Stimulated activated naive CD4-positive, alpha-beta T cell treated with Interleukin-2 at 50 U/mL for 16 hours (primary cell): ENCODE measurements at places on chromosomes 6 and 20.

DNA sequence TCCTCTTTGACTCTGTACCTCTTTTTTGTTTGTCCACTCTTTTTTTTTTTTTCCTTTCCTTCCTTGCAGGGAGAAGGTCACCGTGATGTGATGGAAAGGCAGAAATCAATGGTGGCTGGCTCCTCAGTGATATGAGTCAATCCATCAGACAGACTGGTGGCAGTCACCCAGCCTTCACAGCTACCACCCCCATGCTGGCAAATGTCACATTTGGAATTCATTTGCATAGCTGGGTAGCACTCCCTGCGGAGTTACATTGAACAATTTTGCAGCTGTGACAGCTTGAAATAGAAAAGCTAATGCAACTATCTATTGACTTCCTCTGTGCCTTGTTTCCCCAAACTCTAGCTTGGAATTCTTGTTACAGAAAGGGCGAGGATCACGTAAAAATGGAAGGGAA, 668.4 kb downstream of the C6orf118 start:
- DNase-seq = no peak

DNA sequence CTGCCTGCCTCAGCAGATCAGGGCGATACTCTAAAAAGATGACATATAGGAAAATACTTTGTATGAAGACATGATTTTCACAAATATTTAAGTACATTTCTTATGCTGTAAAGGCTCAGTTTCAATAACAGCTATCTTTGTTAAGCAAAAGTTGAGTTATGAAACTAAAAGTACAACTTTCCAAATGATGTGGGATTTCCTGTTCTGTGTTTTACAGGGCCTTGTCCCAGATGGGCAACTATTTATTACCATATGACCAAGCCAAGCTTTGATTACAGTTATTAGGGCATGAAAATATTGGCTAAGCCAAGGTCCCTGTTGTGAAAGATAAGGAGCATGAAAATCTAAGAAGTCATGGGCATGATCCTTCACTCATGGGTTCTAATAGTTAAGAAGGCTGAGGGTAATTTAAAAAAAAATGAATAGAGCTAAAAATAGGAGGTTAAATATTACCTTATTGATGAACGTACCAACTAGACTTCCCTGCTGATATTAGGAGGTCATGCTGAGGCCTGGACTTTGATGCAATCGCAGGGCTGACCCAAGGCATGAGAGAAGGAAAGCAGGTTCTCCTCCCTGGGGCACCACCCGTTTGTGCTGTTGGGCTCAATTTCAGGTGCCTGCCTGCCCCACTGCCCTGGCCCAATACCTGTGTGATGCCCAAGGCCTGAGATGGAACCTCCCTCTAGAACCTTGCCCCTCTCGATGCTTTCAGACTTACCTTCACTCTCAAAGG, 294.4 kb upstream of the PRDM1 start:
- no peak for DNase-seq

- no peak for DNase-seq
Measured at GRCh38 chr20:50843331-50844276, 48.7 kb downstream of the BCAS4 start.

- no peak for DNase-seq
Measured at GRCh38 chr20:37584238-37584807, 56.6 kb upstream of the BLCAP start.

- DNase-seq = no peak
Measured at GRCh38 chr6:129645830-129646579, 64.0 kb downstream of the ARHGAP18 start.

GRCh38 chr20:55258559-55258958, 746.8 kb downstream of the CBLN4 start:
- no peak for DNase-seq

DNA sequence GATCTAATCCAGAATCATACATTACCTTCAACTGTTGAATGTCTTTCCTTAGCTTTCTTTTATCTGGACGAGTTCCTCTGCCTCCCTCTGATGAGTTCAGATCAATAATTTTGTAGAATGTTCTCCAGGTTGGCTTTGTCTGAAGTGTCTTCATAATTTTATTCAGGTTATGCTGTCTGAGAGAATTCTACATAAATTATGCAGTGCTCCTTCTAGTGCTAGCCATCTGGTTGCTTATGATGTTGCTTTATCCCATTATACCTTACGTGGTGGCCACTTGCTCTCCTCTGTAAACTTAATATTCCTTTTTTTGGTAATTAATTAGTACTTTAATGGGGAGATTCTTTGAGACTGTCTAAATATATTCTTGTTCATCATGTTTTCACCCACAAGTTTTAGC, 67.7 kb upstream of the PTCHD4 start:
- no peak for DNase-seq

DNA sequence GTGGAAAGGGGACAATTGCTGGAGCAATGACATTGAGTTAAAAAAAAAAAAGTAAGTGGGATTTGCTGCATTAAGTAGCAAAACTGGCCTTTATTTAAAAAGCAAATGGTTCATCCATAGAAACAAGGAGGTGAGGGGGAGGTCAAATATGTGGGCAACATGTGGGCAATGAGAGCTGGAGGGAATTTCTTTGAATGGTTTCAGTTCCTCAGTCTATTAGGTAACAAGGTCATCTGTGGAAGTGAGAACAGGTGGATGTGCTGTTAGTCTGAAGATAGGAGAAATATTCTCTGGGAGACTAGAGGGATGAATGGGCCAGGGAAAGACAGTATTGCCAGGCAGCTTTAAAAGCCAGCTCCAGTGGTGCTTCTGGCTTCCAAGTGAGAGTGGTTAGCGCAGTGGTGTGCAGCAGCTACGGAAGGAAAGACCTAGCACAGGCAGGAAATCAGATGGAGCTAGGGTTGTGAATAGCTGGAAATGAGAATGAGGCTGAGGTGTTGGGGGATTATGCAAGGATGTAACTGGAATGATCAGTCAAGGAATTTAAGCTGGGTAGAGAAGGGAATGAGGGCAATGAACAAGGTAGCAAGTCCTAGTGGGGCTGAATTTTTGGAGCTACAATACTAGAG, 727.6 kb downstream of the PTPRT start:
- DNase-seq = no peak

DNA sequence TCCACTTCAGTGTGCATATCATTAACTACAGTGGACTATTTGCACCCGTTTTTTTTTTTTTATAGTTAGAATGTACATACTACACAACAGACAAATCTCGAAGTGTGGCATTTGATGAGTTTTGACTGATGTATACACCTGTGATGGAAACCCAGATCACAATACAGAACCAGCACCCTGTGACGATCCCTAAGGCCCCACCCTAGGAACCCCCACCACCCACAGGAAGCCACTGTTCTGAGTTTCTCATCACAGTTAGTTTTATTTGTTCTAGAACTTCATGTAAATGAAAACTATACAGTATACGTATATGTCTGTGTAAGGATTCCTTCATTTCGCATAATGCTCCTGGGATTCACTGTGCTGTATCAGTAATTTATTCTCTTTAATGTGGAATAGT, 102.8 kb downstream of the IRF4 start:
- DNase-seq = peak; percentile 26

DNA sequence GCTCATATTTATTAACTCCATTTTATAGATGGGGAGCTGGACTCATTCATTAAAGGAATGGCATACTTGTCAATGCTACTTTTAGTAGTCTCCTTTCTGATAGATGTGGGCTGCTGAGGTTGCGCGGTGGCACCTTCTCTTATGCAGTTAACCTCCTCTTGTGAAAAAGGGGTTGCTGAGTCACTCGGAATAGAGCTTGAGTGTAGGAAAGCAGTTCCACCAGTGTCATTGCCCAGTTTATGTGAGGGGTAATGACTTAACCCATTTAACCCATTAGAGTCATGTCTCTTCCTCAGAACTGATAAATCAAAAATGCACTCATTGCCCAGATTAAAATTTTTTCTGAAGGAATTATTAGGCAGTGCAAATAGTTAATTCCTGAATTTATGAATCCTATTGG, 6.3 kb downstream of the MAPK14 start:
- DNase-seq = peak; percentile 29

DNA sequence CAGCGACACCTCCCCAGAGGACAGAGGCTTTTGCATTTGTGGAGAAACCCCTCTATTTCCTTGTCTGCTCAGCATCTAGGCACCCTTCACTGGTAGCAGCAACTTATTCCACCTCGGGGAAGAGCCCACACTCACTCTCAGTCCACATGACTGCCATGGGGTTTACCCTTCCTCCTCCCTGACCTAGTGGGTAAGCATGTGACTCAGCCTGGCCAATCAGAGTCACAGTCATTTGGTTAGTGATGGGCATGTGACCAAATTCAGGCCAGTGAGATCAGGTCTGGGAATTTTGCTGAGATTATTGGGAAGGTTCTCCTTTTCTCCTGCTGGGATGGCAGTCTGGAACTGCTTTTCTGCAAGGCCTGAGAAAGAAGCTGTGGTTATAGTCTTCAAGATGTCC, 145.7 kb upstream of the PHACTR3 start:
- DNase-seq = no peak

GRCh38 chr20:24131281-24131680, 142.7 kb upstream of the GGTLC1 start:
- DNase-seq = no peak

DNA sequence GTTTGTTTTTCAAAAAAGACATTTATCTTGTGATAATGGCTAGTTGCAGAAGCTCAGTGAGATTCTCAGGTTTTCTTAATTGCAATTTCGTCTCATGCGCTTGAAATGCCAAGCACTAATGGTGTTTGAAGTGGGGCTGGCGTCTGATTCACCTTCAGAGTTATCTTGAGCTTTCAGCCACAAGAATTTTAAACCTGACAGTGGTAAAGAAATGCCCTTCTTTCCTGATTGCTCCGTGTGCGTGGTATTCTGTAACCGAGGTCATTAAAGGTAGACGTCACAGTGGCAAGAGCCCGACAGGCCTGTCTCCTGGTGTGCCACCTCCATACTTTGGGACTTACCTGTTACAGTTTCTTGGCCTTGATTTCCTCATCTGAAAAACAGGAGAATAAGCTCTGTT, 126.5 kb upstream of the QKI start:
- DNase-seq = no peak

DNA sequence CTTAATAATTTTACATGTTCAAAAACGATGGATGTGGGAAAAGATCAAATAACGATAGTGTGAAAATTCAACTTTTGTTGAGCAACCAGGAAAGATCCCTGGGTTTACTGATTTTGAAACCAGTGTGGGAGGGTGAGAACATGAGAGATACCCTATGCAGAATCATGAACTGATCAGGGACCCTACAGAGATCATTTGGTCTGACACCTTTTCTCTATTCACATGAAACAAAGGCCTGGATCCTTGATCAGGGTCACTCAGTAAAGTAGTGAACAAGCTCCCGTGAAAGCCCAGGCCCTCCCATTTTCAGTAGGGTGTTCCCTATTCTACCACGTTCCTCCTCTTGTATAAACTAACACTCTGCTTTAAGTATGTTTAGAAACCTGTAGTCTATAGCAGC, 60.5 kb upstream of the DUSP22 start:
- no peak for DNase-seq

DNA sequence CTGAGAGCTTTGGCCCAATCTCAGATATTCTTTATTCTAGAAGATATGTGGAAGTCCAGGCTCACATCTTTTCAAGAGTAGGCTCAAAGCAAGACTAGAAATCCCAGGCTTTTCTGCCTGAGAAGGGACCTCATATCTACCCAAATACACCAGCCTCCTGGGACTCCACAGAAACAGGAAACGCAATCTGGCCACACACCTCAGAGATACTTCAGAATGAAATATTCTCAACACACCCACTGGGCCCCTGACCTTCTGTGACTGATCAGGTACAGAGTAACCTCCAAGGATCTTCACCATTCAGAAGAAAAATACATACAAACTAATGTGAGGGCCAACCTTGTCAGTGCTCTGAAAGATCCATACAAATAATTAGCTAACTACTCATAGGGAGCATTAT, 183.2 kb downstream of the HIVEP2 start:
- DNase-seq = no peak

GRCh38 chr6:143727035-143727434, 49.3 kb downstream of the PHACTR2 start:
- no peak for DNase-seq

- DNase-seq = no peak
Measured at GRCh38 chr20:33180169-33180568, 12.2 kb downstream of the BPIFA2 start.

DNA sequence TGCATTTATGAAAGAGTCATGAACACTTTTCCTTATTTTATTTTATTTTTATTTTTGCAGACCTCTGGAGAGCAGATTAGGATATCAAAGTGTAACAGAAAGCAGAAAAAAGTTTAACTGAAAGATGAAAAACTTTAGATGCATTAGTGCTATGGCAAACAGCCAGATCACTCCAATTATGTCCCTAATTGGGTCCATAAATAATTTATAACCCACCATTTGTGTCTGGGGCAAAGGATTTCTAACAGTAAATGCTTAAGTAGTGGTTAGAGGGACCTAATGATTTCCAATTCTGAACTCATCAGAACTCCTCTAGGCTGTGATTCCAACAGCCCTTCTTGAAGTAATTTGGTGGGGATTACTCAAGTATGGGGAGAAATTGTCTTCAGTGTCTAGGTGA, 93.7 kb upstream of the PROKR2 start:
- no peak for DNase-seq

GRCh38 chr6:144580771-144581170, 295.6 kb downstream of the UTRN start:
- DNase-seq = no peak

DNA sequence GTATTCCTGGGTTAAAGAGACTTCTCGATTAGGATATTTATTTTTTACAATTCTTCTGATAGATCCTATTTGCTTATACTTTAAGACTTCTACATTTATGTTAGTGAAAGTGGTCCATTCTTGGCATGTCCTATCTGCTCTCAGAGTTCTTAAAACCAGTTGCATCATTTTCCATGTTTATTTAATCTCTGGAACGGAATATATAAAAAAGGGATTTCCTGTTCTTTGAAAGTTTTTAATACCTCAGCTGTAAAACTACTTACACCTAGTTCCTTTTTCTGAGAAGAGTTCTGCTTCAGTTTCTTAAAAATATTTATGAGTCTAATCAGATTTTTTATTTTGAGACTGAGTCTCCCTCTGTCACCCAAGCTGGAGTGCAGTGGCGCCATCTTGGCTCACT, 18.0 kb upstream of the MYL9 start:
- no peak for DNase-seq

DNA sequence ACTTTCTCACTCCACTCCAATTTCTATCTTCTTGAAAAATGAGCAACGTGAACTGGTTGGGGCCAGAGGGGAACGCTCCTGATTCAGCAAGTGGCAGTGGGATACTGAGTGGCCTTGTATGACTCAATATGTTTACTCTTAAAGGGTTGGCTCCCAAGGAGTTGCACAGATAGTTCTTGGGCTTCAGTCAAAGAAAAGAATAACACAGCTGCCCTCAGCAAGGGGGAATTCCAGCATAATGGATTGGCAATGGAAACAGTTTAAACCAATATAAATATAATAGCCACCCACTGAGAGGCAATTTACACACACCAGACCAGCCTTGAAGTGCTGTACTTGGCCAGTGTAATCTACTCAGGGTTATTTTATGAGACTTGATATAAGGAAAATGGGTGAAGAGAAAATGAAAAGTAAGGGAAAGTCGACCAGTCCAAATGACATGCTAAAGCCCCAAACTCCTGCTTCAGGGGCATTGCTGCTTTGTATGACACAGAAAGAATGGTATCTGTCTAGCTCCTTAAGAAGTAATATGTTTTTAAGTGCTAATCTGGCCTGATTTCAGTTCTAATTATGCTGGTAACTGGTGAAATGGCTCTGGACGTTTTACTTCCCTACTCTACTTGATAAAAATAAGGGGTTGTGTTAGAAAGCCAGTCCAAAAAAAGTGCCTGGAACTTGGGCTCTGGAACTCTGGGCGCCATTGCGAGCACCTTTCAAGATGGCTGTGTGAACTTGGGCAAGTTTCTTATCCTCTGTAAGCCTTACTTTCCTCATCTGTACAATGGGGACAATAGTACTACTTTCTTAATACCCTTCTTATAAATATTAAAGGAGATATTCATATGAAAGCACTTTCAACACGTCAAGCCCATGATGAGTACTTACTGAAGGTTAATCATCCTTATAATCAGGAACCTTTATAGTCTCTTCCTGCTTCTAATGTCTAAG, 712.9 kb upstream of the MAP3K7 start:
- DNase-seq = no peak
